Upper lobe of right lung (tissue), 1 donor: ENCODE measurements at places on chromosomes 6 and 20. TPM values are rescaled to one million over a fixed set of nuclear protein-coding genes. Genes with fewer than 3 reads are reported as not detected.

DNA sequence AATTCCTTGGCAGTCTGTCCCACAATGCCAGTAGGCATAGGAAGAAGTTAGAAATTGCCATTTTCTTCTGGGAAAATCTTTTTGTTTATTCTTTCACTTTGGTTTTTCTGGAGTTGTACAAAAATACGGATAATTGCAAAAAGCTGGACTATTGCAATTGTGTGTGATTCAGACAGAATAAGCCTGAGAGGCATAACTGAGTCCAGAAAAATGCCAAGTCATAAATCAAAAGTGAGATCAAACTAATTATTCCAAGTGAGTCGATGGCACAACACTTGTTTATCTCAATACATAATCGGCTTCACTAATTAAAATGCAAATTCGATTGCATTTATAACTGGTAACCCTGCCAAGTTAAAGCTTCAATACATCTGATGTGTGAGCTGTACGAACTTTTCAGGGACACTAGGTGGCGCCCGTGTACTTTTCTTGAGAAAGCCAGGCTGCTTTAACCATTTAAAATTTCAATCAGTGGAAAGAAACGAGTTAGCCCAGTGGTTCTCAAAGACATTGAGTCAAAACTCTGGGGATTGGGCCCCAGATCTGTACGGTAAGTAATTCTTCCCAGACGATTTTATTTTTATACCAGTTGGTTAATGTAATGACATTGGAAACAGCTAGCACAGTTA is 102.6 kb downstream of the LAMP5 start:
- no peaks in the 10 kb centered on the region for H3K4me1 ChIP-seq
- no peak overlapping the region for H3K27ac ChIP-seq

DNA sequence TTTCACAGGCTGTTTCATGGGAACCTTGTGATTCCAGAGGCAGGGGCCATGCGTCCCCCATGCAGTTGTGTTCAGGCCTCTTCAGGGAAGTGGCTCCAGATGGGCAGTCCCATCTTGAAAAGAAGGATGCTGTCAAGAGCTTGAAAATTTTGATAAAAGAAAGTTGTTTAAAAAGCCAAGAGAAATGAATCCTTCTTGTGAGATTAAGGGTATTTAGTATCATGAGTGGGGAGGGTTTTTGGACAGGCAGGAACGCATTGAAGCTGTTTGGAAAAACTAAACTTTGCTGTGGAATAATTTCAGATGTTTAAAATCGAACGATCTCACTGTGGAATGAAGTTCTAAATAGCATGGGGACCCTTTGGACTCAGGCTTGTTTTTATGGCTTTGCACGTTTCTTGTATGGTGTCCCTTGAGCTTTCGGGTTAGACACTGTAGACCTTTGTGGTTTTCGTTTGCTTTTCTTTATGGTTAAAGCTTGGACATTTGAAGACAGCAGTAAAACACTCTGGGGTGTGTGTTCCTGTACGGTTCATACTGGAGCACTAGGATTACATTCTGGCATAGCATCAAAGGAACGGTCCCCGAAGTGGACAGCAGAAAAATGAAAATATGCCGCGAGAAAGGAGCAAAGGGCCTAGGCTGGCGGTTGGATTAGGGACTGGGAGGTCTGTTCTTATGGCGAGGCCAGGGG is 18.2 kb downstream of the KIF25 start:
- no peaks in the 10 kb centered on the region for H3K27me3 ChIP-seq
- no peak overlapping the region for H3K4me3 ChIP-seq
- no peak for DNase-seq
- H3K27ac ChIP-seq: no peak overlapping the region
- no peaks in the 10 kb centered on the region for H3K36me3 ChIP-seq

DNA sequence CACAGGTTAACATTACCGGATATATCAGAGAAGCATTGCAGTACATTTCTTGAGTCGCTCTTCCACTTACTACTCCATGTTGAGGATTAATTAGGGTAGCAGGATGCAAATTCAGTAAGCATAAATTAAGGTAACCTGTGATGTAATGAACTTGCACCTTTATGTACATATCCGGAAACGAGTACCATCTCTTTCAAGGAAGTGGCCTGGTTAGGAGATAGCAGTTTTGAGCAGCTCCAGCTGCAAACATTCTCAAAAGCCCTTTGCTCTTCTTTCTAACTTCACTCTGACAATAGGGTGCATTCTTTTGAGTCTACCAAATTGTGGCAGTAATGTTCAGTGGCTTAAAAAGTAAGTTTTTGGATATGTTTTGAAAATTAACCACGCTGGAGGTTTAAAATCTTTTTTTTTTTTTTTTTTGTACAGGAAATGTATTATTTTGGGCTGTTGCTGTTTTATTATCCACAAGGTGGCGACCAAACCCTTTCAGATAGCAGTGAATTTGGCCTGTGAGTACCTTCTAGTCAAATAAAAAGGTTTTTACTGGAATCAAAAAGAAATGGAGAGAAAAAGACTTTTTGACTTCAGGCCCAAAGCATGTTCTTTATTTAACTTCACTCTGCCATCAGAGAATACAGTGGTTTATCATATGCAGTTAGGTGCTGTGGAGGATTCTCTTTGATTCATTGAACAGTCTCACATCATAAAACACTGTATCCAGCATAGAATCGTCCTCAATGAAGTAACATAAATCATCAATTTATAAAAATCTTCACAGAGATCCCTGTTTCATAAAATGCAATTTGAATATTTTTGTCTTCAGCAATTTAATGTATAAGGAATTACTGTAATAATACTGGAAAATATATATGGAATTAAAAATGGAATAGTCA is 8.9 kb downstream of the FAM217B start:
- H3K27me3 ChIP-seq: no peaks in the 10 kb centered on the region
- H3K4me3 ChIP-seq: no peak overlapping the region
- peaks cover 24% of the 10 kb centered on the region for H3K36me3 ChIP-seq
- peaks cover 13% of the 10 kb centered on the region for H3K4me1 ChIP-seq
- H3K27ac ChIP-seq: no peak overlapping the region

DNA sequence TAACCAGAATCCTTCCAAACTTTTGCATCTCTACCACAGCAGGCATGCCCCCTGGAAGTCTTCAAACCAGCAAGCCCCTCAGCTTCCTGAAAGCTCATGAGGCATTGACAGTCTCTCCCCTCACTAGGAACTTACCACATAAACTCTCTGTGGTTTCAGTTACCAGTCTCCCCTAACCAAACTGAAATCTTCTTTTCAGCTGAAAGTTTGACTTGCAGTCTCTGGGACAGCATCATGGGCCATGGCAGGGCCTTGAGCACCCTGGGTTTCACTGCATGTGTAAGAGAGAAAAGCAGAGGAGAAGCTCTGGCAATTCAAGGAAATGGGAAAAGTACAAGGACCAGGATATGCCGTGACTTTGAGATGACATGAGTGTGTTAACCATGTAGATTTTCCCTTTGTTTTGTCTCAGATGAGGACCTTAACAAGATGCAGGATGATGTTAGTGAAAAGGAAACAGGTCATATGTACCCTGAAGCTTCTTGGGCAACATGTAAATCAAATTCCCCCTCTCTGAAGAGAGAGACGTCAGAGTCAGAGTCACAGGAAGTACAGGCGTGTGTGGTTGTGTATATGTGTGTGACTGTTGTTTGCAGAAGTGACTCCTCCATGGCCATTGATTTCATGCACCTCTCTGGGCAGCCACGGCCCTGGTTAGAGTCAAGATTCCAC is 106.3 kb downstream of the TNFRSF21 start:
- no peak overlapping the region for H3K27ac ChIP-seq
- H3K4me3 ChIP-seq: no peak overlapping the region
- H3K27me3 ChIP-seq: no peaks in the 10 kb centered on the region
- no peaks in the 10 kb centered on the region for H3K4me1 ChIP-seq

- H3K36me3 ChIP-seq: peaks cover 12% of the 10 kb centered on the region
- peaks cover 3% of the 10 kb centered on the region for H3K4me1 ChIP-seq
- peak; percentile 68 for DNase-seq
- no peak overlapping the region for H3K27ac ChIP-seq
- no peaks in the 10 kb centered on the region for H3K27me3 ChIP-seq
These were observed 8.9 kb downstream of the FITM2 start for GRCh38 chr20:44302026-44302669.

DNA sequence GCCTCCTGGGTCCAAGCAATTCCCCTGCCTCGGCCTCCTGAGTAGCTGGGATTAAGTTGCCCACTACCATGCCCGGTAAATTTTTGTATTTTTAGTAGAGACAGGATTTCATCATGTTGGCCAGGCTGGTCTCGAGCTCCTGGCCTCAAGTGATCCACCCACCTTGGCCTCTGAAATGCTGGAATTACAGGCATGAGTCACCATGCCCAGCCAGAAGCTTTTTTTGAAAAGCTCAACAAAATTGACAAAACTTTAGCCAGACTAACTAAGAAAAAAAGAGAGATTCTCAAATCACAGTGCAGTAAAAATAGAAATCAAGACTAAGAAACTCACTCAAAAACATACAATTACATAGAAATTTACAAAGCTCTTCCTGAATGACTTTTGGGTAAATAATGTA is 420.6 kb downstream of the COL12A1 start:
- H3K4me3 ChIP-seq: no peak overlapping the region
- H3K36me3 ChIP-seq: no peaks in the 10 kb centered on the region
- no peak overlapping the region for H3K27ac ChIP-seq
- no peaks in the 10 kb centered on the region for H3K27me3 ChIP-seq
- no peak for DNase-seq

DNA sequence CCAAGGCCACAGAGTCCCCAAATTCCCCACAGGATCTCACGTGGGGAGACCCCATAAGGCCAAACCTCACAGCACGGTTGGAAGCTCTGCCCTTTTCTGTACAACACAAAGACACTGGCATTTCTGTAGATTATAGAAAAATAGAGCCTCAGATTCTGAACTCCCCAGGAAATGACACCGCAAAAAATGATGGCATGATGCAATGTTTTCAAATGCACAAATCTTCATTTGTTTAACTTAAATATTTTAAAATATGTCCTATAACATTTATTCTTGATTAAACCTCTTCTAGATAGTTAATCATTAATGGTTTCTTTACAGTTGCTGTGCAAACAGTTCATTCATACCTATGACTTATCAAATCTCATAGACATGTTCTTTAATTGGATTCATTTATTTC is 33.8 kb downstream of the SIM1 start:
- no peak for DNase-seq
- no peak overlapping the region for H3K4me3 ChIP-seq
- no peaks in the 10 kb centered on the region for H3K36me3 ChIP-seq
- H3K27me3 ChIP-seq: no peaks in the 10 kb centered on the region

- no peaks in the 10 kb centered on the region for H3K4me1 ChIP-seq
- no peaks in the 10 kb centered on the region for H3K27me3 ChIP-seq
- H3K36me3 ChIP-seq: no peaks in the 10 kb centered on the region
- no peak overlapping the region for H3K27ac ChIP-seq
- DNase-seq: no peak
- H3K4me3 ChIP-seq: no peak overlapping the region
These were observed 774.2 kb upstream of the FLRT3 start for GRCh38 chr20:15111654-15112053.

DNA sequence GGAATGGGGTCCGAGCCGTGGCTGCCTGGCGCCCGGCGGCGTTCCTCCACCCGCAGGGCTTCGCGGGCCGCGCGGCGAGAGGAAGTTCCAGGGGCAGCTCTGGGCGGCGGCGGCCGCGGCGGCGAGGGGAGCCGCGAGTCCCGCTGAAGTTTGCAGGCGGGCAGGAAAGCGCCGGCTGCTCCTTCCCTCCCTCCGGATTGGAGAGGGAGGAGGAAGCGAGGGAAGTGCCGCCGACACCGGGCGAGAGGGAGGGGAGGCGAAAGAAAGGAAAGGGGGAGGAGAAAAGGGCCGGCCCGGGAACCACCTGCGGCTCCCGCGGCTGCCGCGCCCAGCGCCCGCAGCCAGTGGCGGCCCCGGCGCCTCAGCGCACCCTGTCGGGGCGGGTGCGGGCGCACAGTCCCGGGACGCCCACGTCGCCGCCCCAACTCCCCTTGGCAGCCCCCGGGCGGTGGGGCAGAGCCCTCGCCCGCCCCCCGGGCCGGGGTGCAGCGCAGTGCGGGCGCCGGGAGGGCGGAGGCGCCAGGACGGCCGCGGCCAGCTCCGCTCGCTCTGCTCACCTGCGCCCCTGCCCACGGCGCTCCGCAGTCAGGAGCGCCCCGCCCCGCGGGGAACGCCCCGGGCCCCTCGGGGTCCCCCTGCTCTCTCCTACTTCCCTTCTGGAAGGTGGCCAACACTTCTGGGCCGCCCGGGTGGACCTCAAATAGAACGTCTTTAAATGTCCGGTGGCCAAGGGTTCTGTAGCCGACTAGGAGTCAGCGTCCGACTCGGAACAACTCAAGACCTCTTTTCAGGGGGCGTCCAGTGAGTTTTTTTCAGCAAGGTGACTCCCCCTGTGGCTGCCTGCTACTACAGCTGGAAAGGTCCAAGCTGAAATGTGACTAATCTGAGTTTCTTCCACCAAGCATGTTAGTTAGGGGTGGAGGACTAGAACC is 80.3 kb upstream of the CCDC28A start:
- H3K27ac ChIP-seq: peak overlapping the region; percentile 72
- no peaks in the 10 kb centered on the region for H3K27me3 ChIP-seq
- H3K4me3 ChIP-seq: peak overlapping the region; percentile 69
- H3K4me1 ChIP-seq: no peaks in the 10 kb centered on the region

- no peak overlapping the region for H3K27ac ChIP-seq
- H3K4me1 ChIP-seq: no peaks in the 10 kb centered on the region
- H3K4me3 ChIP-seq: no peak overlapping the region
- DNase-seq: no peak
- H3K36me3 ChIP-seq: no peaks in the 10 kb centered on the region
These were observed 19.8 kb upstream of the CCDC167 start for GRCh38 chr6:37519461-37519860.

DNA sequence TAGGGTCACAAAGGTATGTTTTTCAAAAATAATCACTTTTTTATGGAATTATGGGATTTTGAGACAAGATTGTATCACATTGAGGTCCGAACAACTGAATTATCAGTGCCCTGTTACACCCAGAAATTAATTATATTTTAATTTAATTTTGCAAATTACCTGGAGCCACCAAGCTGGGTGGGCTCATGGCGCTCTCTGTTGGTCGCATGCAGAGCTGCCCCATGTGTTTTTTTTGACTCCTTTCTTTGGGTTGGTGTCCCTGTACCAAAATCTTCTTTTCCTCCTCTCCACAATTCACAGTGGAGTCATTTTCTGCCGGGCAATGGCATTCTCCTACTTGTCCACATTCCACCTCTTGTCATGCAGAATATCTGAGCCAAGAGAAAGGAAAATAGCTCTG is 38.9 kb upstream of the FRMD1 start:
- no peaks in the 10 kb centered on the region for H3K36me3 ChIP-seq
- H3K4me1 ChIP-seq: no peaks in the 10 kb centered on the region
- H3K27me3 ChIP-seq: no peaks in the 10 kb centered on the region

GRCh38 chr20:1932971-1933370 is 37.8 kb downstream of the SIRPA start:
- peaks cover 6% of the 10 kb centered on the region for H3K36me3 ChIP-seq
- peaks cover 17% of the 10 kb centered on the region for H3K4me1 ChIP-seq
- H3K4me3 ChIP-seq: no peak overlapping the region
- H3K27me3 ChIP-seq: peaks cover 7% of the 10 kb centered on the region

EBF4 gene
- total RNA-seq: 19.5 TPM

RIPOR3 gene
- 6.8 TPM for total RNA-seq

OPN5 gene
- not detected for total RNA-seq
